ENCODE measurements at places on chromosomes 11 and 22. TPM values are rescaled to one million over a fixed set of nuclear protein-coding genes. Genes with fewer than 3 reads are reported as not detected.

Gene KCNQ1OT1
- total RNA-seq: 1.5 TPM

DNA sequence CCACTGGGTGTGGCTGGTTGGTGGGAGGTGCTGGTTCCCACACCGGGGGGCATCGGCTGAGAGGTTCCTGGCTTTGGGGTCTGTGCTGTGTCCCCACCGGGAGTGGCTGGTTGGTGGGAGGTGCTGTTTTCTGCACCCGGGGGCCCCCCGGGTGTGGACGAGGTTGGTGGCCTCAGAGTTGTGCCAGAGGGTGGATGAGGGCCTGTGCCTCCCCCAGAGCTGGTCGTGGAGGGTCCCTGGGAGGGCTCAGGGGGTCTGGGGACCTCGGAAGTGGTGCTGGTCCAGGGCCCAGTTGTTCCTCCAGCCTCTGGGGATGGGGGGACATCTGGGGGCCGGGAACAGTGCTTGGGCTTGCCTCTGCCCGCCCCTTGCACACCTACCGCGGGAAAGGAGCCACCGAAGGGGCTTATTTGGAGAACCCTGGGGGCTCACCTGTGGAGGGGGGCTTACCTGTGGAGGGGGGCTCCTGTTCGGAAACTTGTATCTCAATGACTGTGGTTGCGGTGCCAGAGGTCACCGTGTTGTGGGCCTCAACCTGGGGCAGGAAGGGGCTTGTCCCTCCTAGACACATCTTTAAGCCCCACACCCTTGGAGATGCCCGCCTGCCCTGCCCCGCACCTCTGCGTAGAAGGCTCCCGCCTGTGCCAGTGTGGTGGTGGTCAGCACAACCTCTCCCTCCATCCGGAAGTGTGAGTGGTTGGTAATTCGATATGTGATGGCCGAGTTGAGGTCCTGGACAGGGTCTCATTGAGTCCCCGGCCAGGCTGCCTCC, 3.3 kb upstream of the IRF7 start:
- H3K36me3 ChIP-seq: no peaks in the 10 kb centered on the region
- peaks cover 19% of the 10 kb centered on the region for H3K4me1 ChIP-seq
- H3K4me3 ChIP-seq: no peak overlapping the region
- no peak for DNase-seq
- no peaks in the 10 kb centered on the region for H3K27me3 ChIP-seq

Gene MMP8
- total RNA-seq: not detected

DNA sequence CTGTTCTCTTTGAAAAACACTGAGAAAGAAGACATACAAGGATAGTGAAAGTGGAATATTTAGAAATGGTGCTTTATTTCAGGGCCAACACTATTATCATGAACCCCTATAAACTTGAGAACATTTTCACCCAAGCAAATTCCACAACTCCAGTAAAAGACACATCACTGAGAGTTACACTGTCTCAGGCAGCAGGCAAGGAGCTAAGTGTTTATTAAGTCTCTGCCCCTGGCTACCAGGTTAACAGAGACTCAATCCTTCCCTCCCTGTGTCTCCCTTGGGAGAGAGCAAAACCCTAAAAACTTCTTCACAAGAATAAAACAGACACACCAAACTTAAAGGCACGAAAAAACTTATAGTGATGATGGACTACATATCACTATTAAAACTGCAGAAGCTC, 18.5 kb downstream of the MPPED2 start:
- H3K27ac ChIP-seq: no peak overlapping the region
- H3K27me3 ChIP-seq: no peaks in the 10 kb centered on the region
- no peaks in the 10 kb centered on the region for H3K36me3 ChIP-seq
- H3K4me3 ChIP-seq: no peak overlapping the region
- DNase-seq: no peak

DNA sequence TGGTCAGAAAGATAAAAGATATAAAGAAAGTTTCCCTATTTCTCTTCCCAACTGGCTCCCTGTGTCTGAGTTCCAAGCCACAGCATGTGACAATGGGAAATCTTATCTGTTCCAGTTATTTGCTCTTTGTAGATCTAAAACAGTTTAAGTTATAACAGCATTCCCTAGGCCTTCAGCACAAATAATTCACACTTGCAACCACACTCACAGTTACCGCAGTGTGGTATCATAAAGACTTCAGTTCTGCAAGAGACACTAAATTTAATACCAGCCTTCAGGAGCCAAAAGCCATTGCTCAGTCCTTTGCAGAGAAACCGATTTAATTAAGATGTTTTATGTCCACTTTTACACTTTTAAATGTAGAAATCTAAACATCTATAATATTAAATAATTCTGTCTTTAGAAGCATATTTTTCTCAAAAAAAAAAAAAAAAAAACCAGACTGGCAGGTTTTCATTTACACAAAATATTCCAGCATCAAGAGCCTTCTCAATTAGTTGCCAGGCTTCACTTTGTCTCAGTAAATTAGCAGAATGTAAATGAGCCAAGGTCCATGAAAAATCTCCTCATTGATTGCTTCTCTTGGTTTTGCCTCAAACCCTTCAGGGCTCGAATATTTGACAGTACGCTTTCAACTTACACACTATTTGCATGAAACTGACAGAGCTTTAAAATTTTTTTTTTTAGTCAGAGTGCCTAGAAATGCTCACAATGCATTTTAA, 300.0 kb upstream of the DDI1 start:
- H3K4me3 ChIP-seq: no peak overlapping the region
- no peaks in the 10 kb centered on the region for H3K4me1 ChIP-seq
- no peaks in the 10 kb centered on the region for H3K36me3 ChIP-seq
- H3K27me3 ChIP-seq: no peaks in the 10 kb centered on the region
- no peak overlapping the region for H3K27ac ChIP-seq

DNA sequence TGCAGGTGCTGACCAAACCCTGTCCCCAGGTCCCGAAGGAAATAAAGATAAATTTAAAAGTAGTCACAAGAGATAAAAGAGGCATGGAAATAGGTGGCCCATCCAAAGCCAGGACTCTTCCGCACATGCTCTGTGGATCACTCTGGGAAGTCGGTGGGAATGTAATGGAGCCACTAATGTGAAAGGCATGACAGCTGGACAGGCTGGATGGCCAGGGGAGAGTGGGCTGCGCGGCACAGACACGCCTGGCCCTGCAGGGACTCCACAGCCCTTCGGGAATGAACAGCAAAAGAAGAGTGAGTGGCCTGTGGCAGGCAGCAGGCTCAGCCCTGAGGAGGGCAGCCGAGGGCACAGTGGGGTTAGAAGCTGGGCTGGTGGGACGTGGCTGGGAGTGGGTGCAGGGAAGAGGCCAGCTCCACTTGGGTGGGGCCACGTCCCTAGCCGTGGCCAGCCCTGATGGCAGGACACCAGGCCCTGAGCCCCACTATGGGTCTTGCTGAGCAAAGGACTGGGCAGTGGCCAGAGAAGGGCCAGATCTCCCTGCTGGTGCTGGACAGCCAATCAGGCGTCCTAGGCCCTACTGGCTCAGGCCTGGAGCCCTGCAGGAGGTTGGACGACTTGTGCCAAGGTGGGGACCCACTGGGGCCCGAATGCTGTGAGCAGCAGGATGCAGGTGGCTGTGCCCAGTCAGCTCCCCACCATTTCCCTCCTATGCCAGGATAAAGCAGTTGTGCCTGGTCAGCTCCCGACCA, 31.3 kb upstream of the GNB1L start:
- peaks cover 20% of the 10 kb centered on the region for H3K4me1 ChIP-seq
- no peak overlapping the region for H3K27ac ChIP-seq
- no peak overlapping the region for H3K4me3 ChIP-seq
- no peaks in the 10 kb centered on the region for H3K36me3 ChIP-seq

GRCh38 chr11:99683933-99684332, 663.2 kb downstream of the CNTN5 start:
- DNase-seq: no peak
- H3K4me3 ChIP-seq: no peak overlapping the region
- no peaks in the 10 kb centered on the region for H3K4me1 ChIP-seq
- peaks cover 6% of the 10 kb centered on the region for H3K27me3 ChIP-seq

- H3K27me3 ChIP-seq: no peaks in the 10 kb centered on the region
- no peaks in the 10 kb centered on the region for H3K36me3 ChIP-seq
- no peaks in the 10 kb centered on the region for H3K4me1 ChIP-seq
- no peak overlapping the region for H3K4me3 ChIP-seq
- H3K27ac ChIP-seq: no peak overlapping the region
Measured at GRCh38 chr11:92501066-92501739, 276.6 kb downstream of the FAT3 start.

GRCh38 chr11:27719546-27719925, 19.3 kb upstream of the BDNF start:
- H3K4me3 ChIP-seq: peak overlapping the region; percentile 97
- peaks cover 6% of the 10 kb centered on the region for H3K4me1 ChIP-seq
- no peaks in the 10 kb centered on the region for H3K36me3 ChIP-seq
- no peak for DNase-seq

GRCh38 chr11:44137057-44137456, 41.6 kb downstream of the EXT2 start:
- H3K27me3 ChIP-seq: no peaks in the 10 kb centered on the region
- DNase-seq: no peak
- H3K36me3 ChIP-seq: peaks cover 2% of the 10 kb centered on the region

All from PC-3 (cell line).